ENCODE measurements at places on chromosomes 6 and 20.

DNA sequence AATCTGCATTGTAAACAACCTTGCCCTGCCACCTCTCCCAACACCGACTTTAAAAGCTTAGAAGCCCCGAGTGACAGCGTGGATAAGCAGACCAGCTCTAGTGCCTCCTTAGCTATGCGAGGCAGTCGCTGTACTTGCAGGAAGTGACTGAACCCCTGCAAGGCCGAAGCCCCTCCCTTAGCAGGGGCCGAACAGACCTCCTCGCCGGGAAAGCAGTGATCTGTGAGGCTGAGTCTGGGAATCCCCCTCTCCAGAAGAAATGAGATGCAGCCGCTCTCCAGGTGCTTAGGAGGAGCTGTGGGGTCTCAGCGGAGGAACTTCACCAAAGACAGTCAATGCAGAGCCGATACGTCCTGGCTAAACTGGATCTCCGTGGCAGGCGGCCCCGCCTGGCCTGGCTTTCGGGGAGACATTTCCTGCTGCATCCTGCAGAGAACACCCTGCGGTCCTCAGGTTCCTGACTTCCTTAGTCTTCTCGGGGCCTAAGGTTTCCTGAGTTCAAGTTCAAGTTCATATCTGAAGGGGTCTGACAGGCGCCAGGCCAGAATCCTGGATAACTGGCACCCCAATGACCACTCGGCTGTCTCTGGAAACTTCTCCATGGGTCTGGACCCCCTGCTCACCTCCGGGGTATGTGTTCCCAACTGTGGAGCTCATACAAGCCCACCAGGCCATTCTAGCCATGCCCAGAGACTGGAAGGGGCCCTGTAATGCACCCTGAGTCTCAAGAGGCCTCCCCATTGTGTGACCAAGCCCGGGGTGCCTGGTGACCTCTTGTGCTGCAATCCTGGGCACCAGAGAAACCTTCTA is 20.4 kb upstream of the FRMD1 start:
- DNase-seq: no peak

- peak; percentile 61 for DNase-seq
These were observed 16.1 kb downstream of the BPIFB1 start for GRCh38 chr20:33299111-33299603.

GRCh38 chr20:9503526-9504245 is 10.7 kb upstream of the LAMP5 start:
- DNase-seq: no peak

DNA sequence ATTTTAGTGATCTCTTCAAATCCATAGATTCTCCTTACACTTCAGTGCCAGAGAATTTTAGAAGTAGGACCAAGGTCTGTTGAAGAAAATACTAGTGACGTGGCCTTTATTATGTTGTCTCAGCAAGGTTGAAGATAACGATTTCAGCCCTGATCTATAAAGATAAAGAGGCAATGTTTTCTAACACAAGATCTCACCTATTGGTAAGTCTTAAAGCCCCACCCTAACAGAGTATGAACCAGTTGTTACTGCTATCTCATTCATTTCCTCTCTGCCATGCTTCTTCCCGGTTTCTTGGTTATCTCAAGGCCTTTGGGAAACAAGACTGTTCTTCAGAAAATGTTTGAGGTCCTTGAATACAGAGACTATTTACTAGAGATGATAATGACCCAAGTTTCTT is 53.1 kb downstream of the KIAA0408 start:
- no peak for DNase-seq

GRCh38 chr6:140970485-140970884 is 1162.2 kb upstream of the GJE1 start:
- no peak for DNase-seq

- DNase-seq: no peak
These were observed 348.3 kb downstream of the BCKDHB start for GRCh38 chr6:80454661-80455365.

- no peak for DNase-seq
These were observed 114.3 kb upstream of the SYNCRIP start for GRCh38 chr6:85756982-85757381.

DNA sequence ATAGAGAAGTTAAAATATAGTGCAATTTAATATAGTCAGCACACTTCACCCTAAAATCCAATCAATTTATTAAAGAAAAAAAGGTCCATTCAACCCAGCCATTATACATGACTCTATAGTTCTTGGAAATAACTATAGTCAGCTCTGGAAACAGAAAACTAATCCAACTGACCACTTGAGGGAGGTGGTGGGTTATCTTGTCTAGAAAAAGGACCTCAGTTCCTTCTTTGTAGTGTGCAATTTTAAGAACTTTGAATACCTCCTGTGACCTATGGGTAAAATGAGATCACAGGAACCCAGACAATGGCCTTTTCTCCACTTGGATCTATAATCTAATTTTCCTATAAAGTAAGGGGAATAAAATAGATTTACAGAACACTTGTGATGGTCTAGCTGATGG is 163.6 kb upstream of the CENPW start:
- DNase-seq: no peak

GRCh38 chr6:153673225-153673624 is 365.8 kb upstream of the OPRM1 start:
- DNase-seq: no peak

DNA sequence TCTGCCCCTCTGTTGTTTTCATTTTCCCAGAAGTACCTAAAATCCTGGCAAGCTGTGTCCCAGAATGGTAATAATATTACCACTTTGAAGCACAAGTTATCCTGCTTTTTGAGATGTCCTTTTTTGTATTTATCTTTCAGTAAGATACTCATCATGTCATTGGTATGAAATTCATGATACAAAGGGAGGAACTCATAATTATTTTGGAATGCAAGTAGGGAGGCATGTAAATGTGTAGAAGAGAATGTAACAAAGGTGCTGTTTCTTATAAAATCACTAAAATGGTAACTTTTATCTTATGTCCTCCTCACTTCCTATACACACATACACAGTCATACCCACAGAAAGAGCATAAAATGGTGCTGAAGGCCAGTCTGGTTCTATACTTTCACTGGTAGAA is 109.9 kb downstream of the CD2AP start:
- no peak for DNase-seq

DNA sequence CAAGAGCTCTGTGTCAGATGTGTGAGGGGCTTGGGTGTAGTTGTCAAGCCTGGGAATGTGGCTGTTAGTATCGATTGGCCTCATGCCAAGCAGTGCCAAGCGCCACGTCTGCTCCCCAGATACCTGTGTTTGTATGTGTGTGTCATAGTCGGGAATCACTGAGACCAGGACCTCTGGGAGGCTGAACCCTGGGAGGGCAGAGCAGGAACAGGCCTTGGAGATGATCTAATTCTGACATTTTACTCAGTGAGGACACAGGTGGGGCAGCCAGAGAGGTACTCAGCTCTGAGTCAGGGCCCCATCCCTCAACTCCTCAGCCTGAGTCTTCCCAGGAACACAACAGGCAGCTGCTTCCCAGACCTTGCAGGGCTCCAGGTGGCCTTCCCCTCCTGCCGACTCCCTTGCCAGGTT is 51.2 kb upstream of the FANCE start:
- no peak for DNase-seq

GRCh38 chr20:58330687-58331086 is 21.2 kb downstream of the RAB22A start:
- DNase-seq: no peak

- DNase-seq: no peak
These were observed 845 bp downstream of the ZMYND8 start for GRCh38 chr20:47355489-47356219.

DNA sequence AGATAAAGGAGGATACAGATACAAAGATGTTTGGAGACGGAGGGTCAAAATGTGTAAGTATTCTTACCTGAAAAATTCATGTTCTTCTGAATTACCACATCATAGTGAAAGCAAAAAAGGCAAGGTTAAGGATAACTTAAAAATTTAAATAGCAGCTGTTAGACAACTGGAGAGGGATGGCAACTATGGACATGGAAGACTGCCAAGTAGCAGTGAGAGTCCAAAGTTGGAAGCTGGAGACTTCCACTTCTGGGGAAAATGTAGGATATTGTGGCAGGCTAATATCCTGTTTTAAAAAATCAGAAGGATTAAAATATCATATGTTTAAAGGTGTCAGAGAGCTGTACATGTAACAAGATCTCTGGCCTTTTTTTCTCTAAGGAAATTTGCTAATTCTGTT is 29.8 kb downstream of the SYCP2 start:
- DNase-seq: no peak

GRCh38 chr6:21281366-21281765 is 312.2 kb upstream of the SOX4 start:
- DNase-seq: no peak

DNA sequence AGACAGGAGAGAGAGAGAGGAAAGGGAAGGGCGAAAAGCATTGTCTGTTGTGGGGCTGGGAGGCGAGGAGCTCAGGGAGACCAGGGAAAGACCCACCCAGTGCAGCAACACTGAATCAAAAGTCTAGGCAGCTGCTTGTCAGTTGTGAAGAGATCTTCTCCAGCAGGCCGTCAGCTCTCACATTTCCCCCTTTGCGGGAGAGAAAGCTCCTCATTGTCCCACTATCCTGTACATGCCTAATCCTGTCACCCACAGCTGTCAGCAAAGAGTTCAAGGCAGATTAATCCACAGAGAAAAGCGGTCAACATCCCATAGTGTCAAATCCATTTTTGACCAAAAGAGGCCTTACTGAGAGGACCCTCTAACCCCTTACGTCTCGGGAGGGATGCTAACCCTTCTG is 27.3 kb downstream of the RNF182 start:
- DNase-seq: no peak

DNA sequence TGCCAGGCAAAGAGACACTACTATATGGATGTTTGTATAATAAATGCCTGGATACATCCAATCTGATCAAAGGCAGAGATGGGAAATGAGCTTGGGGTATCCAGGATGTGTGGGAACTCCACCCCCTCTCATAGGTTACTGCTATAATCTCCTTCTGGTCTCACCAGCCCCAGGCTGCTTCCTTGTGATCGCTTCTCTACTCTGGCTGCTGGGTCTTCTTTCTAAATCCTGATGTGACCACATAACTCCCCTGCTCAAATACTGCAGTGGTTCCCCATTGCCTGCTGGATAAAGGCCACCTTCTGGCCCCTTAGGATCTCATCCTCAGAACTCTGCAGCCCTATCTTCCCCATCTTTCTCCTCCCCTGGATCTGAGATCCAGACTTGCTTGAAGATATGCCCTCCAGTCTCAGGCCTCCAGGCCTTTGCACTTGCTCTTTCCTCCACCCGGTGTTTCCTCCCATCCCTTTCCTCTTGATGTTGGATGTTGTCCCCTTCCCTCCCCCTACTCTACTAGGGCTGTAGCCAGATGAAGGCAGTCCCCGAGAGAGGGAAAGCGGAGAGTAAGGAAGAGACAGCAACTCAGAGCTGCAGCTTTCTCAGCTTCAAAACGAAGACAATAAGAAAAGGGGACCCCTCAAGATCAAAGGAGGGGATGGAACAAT is 828 bp upstream of the XKR7 start:
- no peak for DNase-seq

DNA sequence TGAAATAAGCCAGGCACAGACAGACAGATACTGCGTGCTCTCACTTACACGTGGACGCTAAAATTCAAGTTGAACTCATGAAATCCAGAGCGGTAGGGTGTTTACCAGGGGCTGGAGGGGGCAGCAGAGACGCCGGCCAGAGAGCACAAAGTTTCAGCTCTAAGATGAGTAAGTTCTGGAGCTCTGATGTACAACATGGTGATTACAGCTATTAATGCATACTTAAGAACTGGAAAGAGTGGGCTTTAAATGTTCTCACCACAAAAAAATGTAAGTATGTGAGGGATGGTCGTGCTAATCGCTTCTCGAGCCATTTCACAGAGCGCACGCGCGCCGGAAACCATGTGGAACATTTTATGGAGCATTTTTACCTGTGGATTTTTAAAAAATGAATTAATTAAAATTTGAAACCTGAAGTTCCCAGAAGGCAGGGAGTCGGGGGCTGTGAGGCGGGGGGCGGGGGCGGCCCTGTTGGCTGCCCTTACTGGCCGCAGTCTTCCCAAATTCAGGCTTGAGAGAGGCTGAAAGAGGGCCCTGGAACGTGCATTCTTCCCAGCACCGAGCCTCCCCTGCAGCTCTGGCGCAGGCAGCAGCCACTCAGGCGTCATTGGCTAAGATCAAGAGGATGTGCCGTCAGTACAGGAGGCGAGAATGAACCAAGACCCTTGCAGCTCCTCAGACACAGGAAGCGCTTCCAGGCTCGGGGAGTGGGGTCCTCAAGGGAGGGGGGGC is 8.5 kb upstream of the SLCO4A1 start:
- DNase-seq: no peak

GRCh38 chr6:89242574-89243330 is 25.6 kb upstream of the GABRR1 start:
- DNase-seq: no peak

DNA sequence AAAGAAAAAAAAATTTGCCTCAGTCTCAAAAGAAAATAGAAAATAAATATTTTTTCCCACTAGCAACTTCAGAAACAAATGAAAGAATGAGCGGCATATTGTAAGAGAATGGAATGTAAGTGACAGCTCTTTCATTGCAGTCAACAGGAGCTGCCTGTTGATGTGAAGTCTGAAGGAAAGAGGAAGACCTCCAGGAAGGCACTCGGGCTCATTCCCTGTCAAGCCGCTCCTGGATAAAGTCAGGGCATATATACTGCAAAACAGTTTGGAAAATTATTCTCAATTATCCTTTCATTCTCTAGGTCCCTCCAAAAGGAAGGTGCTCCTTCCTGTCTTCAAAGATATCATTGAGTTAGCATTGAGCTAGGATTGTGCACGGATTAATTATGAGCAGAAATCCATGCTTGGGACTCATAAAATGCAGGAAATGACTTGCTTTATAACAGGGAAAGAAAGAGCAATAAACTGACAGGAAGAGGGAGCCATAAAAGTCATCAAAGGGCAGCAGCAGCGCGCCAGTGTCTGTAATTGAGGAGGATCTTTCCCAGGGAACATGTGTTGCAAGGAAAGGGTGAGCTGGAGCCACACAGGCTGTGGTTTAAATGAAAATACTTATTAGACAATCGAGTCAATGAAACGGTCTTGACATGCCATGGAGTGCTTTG is 218.2 kb downstream of the C6orf118 start:
- no peak for DNase-seq

GRCh38 chr6:23566418-23566817 is 559.6 kb upstream of the NRSN1 start:
- no peak for DNase-seq

DNA sequence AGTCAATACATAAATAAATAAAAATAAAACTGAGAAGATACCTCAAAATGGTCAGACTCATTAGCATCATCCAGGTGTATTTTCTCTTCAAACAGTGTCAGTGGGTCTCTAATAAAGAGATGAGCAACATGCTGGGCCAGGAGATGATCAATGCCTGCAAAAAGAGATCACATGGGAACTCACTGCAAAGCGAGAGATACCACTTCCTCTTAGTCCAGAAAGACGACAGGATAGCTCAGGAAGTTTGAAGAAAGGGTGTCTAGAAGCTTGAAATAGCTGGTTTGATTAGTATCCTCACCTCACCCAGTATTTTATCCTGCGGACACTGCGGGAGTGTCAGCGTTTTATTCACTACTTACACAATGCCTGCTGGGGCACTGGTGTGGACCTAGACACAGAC is 38.0 kb downstream of the GCLC start:
- no peak for DNase-seq

DNA sequence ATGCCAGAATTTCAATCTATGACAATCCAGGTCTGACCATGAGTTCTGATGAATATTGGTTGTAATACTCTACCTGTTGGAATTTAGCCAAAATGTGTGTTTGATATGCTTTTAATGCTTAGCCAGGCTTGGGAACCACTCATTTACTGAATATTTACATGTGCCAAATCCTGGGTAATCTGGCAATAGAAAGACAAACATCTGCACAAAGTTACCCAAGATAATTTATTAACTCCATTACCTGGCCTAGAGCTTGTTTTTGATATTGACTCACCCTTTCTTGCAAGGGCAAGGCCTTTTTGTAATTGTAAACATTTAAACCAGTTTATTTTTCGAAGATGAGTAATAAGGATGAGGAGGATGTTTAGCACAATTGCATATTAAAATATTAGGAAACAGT is 13.5 kb upstream of the CD2AP start:
- DNase-seq: no peak
